ENCODE measurements at places on chromosomes 5 and 9.

GRCh38 chr9:4661165-4661564, 929 bp upstream of the PLPP6 start:
- DNase-seq: peak; percentile 9

GRCh38 chr5:149416987-149417710, 38.1 kb upstream of the IL17B start:
- no peak for DNase-seq

DNA sequence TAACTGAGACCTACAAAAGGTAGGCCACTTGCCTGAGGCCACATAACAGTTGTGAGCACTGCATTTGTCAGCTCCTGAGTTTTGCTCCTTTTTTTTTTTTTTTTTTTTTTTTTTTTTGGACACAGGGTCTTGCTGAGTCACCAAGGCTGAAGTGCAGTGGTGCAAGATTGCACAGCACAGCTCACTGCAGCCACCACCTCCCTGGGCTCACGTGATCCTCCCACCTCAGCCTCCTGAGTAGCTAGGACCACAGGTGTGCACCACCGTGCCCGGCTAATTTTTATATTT, 37.1 kb downstream of the LAMC3 start:
- DNase-seq: no peak

- no peak for DNase-seq
Observed at GRCh38 chr5:172266676-172267092, 16.9 kb downstream of the UBTD2 start.

DNA sequence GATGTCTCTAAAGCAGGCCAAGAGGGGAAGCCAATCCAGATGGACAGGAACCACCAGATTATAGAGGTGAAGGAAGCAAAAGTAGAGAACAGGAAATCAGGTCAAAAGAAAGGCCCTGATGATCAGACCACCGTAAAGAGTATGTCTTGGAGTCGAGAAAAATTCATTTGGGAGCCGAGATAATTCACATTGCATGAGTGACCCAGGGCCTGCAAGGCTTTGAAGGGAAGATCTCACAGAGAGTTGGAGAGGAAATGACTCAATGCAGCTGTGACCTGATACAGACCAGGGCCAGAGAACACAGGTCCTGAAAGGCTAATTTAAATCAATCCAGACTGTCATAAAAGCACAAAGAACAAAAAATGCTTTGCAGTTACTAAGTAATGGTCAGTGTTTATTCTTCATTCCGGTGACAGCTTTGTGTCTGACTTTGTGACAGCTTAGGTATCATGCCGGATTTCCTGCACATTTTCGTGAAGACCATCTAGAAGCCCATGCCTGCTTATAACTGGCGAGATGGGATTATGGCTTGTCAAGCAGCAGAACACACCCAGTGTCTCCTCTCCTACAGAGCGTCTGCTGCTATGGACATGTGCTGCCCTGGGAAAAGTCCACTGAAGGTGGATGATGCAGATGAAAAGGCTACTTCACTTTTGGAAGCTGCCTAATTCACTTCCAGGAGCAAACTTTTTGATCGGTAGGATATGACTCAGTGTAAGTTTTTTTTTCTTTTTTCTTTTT, 5.8 kb upstream of the ACTBL2 start:
- DNase-seq: no peak

DNA sequence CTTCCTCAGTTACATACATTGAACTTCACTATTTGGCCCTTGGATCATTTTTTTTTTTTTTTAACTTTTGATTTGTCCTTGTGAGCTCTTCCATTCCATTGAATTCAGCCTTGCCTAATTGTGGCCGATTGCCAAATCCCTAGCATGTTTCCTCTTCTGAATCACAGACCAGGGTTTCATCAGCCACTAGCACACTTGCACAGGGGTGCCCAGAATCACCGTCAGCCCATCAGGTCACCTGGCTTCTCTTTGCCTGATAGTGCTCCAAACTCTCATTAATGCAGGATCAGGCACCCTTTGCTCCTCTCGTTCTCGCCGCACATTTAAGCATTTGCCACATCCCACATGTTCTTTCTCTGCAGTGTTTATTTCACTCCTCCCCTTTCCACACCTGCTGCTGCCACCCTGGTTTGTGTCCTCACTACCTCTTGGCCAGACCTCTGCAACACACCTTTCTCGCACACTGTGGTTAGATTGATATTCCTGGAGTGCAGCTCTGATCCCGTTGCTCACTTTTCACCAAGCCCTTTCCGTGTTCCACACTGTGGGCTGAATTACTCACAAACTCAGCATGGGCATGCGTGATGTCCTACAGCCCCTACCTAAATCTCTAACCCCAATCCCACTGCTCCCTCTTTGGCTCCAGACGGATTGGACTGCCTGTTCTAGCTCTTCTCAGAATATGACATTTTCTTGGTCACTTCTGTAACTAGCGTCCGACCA, 9.8 kb downstream of the PIK3R1 start:
- peak; percentile 64 for DNase-seq

GRCh38 chr5:136717917-136718316, 352.6 kb upstream of the TRPC7 start:
- no peak for DNase-seq

- no peak for DNase-seq
Observed at GRCh38 chr9:7180247-7180646, 422.5 kb downstream of the KDM4C start.

GRCh38 chr9:137044037-137044436, 1.9 kb downstream of the NPDC1 start:
- no peak for DNase-seq

GRCh38 chr9:96680812-96681499, 25.8 kb upstream of the PRXL2C start:
- no peak for DNase-seq

GRCh38 chr5:79878136-79878679, 112.9 kb downstream of the MTX3 start:
- DNase-seq: no peak

DNA sequence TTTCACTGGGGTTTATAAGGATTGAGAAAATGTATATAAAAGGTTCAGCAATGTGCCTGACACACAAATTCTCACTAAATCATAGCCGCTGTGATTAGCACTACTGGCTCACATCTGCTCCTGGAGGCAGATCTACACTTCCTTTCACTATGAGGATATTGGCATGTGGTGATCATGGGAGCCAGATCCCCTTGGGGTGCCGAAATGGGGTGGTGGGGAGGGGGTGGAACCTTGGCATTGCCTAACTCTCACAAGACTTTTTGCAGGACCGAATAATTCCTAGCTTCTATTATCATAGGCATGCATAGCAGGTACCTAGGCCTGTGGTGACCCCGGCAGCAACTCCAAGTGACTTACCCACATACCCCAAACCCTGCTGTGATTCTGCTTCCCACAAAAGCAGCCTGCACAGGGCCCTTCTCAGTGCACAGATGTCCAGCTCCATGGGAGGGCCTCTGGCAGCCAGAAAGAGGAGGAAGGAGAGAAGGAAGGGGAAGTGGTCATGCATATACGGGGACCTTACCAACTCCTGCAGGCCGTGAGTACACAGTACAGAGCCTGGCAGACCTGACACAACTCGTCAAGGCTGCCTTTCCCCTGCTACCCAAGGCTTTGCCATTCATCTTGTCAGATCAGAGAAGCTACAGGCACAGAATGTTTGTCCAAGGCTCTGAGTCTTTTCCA, 61.3 kb upstream of the IQGAP2 start:
- no peak for DNase-seq

- peak; percentile 37 for DNase-seq
Observed at GRCh38 chr9:110808599-110808980, 140.0 kb downstream of the MUSK start.

DNA sequence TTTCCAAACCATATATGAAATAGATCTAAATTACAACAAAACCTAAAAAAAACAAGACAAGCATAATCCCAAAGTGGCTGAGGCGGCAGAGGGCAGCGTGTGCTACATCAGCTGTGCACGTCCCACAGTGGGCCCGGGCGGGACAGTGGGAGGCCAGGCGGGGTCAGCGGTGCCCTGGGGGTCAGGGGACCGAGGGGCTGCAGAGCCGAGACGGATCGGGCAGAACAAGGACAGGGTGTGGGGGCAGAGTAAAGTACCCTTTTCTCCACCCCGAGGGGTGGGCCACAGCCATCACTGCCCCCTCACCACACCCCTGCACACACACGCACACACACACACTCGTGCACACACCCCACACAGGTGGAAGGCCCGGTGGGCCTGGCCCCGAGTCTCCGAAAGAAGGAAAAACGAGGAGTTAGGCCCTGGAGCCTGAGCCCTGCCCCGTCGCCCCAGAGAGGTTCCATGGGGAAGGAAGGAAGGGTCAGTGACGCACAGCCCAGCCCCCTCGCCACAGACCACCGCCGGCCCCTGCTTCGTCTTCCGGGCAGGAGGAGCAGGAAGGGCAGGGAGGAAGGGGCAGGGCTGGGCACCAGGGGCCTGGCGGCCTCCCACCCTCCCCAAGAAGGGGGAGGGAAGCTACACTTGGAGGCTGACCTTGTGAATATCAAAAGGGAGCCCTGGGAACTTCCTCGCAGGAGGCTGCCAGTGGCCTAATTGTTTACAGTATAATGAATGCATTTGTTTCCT, 49.6 kb upstream of the UBAC1 start:
- DNase-seq: no peak

DNA sequence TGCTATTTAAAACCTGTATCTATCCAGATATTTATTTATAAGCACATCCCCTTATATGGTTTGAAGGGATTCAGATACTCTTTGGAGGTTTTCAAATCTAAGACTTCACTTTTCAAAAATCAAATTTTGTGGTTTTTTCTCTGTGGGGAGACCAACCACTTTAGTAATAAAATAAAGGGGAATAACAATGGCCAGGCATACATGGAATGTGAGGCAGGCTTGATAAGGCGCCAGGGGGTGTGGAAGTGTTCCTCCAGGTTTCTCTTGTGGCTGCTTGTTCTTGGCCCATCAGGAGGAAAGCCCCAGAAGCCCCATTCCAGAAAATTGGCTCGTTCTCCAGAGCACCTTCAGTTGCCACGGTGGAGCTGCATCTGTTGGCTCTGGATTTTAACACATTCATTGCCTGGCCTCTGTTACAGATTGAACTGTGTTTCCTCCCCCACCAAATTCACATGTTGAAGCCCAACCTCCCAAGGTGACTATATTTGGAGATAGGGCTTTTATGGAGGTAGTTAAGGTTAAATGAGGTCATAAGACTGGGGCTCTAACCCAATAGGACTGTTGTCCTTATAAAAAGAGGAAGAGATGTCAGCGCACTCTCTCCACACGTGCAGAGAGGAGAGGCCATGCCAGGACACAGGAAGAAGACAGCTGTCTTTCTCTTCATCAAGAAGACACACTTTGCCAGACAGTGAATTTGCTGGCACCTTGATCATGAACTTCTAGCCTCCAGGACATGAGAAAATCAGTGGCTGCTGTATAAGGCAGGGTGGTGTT, 195.9 kb downstream of the TMEM38B start:
- no peak for DNase-seq

GRCh38 chr5:87277279-87277835, 9.7 kb downstream of the RASA1 start:
- DNase-seq: no peak

DNA sequence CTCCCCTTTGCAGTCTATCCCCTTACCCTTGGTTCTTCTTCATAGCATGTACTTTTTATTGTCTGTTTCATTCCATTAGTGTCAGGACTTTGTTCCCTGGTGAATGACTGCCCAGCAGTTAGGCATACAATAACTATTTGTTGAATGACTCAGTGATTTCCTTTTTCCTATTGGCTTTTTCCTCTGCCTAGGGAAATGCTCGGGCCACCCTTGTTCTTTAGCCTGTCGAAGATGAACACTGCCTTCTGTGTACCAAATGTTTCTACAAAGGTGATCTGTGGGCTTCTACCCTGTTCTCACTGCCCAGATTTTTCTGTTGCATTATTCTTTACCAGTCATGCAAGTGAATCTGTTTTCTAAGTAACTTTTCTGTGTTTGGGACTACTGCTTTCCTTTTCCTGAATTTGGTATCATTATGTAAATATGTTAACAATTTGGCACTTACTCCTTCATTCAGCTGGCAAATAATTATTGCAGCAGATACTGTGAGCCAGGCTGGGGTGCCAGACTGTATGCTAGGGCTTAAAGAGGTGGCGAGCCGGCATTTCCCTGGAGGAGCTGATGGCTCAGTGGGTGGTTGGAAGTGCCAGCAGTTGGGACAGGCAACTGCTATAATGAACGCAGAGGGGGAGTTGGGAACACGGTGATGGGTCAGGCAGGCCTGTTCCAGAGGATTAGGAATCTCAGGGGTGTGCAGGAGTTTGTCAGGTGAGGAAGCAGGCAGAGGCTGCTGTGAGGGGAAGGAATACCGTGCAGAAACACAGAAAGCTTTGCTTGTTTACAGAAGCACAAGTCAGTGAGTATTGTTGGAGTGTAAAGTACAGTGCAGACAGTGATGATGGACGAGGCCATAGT, 30.6 kb downstream of the KDM4C start:
- peak; percentile 12 for DNase-seq

DNA sequence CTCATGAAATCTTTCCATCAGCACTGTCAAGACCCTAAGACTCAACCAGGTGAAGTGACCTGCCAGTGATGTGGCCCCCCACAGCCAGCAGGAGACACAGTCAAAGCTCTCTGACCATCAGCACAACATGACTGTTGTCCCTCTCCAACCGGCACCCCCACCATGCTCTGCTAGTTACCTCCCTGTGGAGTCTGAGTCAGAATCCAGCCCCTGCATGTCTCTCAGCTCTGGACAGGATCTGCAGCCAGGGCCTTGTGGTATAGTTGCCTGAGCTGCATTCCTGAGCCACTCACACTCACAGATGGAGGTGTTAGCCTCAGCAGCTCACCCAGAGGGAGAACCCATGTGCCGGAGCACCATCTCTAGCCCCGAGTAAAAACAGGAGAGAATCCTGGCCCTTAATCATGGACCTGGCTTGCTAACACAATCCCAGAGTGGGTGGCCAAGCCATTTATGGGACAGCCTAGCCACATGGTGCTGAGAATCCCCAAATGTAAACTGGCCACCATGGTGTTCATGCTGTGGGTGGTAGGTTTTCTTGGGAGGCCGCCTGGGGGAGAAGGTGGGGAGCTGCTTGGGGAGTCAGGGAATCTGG, 237.8 kb downstream of the PAPPA start:
- no peak for DNase-seq

DNA sequence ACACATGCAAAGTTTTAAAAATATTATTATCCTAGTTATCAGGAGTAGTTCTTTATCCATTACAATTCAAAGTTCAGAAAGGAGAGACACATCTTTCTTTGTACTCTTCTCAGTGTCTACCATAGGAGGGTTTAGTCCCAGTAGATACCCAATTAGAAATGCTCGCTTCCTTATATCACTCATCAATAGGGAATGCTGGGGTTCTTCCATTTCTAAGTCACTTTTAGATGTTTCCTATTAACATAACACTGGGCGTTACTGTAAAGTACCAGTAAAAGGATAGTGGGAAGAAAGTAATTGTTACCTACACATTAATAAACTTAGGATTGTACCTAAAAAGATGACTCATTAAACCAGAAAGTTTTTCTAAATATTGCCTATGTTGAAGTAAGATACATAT, 348.3 kb upstream of the CDH6 start:
- DNase-seq: no peak

Data from SW480 (cell line).